ENCODE measurements at places on chromosomes 5 and 9. TPM values are rescaled to one million over a fixed set of nuclear protein-coding genes. Genes with fewer than 3 reads are reported as not detected.
A peak's percentile ranks its signal among the peaks of the same experiment; 100 is the strongest.

- peaks cover 18% of the 10 kb centered on the region for H3K4me1 ChIP-seq
- H3K27ac ChIP-seq: no peak overlapping the region
- DNase-seq: no peak
- H3K4me3 ChIP-seq: peak overlapping the region; percentile 31
- no peaks in the 10 kb centered on the region for H3K36me3 ChIP-seq
Measured at GRCh38 chr5:32027717-32028458, 146.2 kb downstream of the GOLPH3 start.

GRCh38 chr5:150189728-150190502 is at the start of gene SLC6A7:
Gene SLC6A7, plus strand, starts transcription at chr5:150190062. Its CDS starts 266 bp downstream, at chr5:150190328.
- peaks cover 73% of the 10 kb centered on the region for H3K27me3 ChIP-seq
- no peaks in the 10 kb centered on the region for H3K36me3 ChIP-seq
- peaks cover 4% of the 10 kb centered on the region for H3K4me1 ChIP-seq
- H3K4me3 ChIP-seq: peak within 1 kb of the TSS; percentile 36
- DNase-seq: no peak

Gene PDE6A
- not detected for total RNA-seq

- no peak overlapping the region for H3K4me3 ChIP-seq
- H3K4me1 ChIP-seq: no peaks in the 10 kb centered on the region
- H3K27me3 ChIP-seq: no peaks in the 10 kb centered on the region
- H3K36me3 ChIP-seq: peaks cover 68% of the 10 kb centered on the region
Measured at GRCh38 chr9:79707589-79707988, 135.8 kb downstream of the TLE4 start.

Gene PCDHGA7
- total RNA-seq: 0.31 TPM

DNA sequence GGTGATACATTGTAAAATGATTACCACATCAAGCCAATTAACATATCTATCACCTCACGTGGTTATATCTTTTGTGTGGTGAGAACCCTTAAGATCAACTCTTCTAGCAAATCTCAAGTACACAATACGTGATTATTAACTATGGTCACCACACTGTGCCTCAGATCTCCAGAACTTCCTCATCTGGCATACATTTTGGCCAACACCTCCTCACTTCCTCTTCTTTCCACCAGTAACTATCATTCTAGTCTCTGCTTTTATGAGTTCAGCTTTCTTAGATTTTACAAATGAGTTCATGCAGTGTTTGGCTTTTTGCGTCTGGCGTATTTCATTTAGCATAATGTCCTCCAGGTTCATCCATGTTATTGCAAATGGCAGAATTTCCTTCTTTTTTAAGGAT is 35.8 kb downstream of the PRKACG start:
- H3K4me3 ChIP-seq: no peak overlapping the region
- H3K27ac ChIP-seq: no peak overlapping the region
- no peak for DNase-seq
- H3K27me3 ChIP-seq: no peaks in the 10 kb centered on the region

DNA sequence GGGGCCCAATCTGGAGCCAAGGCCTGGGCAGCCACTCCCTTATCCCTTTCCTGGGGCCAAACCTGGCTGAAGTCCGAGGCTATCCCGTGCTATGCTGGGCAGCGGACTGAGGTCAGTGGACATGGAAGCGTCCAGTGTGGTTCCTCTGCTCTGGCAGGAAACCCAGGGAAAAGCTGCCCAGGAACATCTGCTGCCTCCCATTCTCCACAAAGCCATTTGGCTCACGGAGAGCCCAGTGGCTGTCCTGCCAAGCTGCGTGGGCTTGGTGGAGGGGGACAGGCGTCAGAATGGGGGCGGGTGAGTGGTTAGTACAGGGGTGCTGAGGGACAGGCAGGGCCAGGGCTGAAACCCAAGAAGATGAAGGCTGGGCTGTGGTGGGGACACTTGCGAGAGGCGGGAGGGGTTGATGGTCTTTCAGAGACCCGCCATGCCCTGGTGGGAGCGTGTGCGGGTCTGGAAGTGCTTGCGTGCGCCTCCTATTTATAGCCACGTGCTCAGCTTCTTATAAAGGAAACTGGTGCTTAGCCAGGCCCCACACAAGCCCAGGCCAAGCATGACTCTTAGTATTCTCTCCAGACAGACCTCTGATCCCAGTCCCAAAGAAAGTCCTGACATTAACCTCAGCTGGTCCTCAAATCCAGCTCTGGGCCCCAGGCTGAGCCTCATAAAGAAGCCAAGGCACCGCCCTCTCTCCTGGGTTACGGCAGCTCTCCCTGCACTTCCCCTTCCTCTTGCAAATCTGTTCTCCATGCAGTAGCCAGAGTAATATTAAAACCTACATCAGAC is 9.4 kb upstream of the SLC6A7 start:
- H3K27ac ChIP-seq: no peak overlapping the region
- no peak overlapping the region for H3K4me3 ChIP-seq
- peaks cover 16% of the 10 kb centered on the region for H3K4me1 ChIP-seq
- H3K36me3 ChIP-seq: no peaks in the 10 kb centered on the region
- DNase-seq: no peak

Gene SEMA4D
- total RNA-seq: 32.3 TPM

- no peak overlapping the region for H3K4me3 ChIP-seq
- peaks cover 27% of the 10 kb centered on the region for H3K4me1 ChIP-seq
- no peaks in the 10 kb centered on the region for H3K27me3 ChIP-seq
- no peak overlapping the region for H3K27ac ChIP-seq
- no peaks in the 10 kb centered on the region for H3K36me3 ChIP-seq
- no peak for DNase-seq
Measured at GRCh38 chr9:131982671-131983239, 96.9 kb downstream of the MED27 start.

Gene CCDC192
- total RNA-seq: 2.0 TPM

Gene AK1
- total RNA-seq: 59.8 TPM

DNA sequence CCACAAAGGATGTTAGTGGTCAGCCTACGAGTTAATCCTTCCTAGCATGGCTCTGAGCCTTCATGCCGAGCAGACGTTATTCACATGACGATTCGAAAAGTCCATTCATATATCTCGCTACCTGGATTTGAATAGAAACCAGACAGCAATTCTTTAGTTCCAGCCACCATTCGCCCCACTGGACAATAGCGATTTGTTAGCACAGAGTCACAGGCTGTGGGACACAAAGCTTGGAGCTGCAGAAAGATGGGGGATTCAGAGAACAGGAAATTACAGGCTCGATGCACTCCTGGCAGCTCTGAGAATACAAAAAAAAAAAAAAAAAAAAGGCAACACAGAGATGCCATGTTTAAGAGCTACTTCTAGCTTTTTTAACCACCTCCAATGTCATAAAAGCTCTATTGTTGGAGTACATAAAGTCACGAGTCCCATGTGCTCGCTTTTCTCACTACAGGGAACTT is 110.7 kb downstream of the NR6A1 start:
- H3K27ac ChIP-seq: peak overlapping the region; percentile 98
- DNase-seq: no peak
- peak overlapping the region; percentile 99 for H3K4me3 ChIP-seq
- peaks cover 38% of the 10 kb centered on the region for H3K4me1 ChIP-seq
- H3K27me3 ChIP-seq: no peaks in the 10 kb centered on the region
- H3K36me3 ChIP-seq: peaks cover 19% of the 10 kb centered on the region

Gene MGAT4B
- 211 TPM for total RNA-seq

Gene GOLM1
- total RNA-seq: 149 TPM

- no peak overlapping the region for H3K27ac ChIP-seq
- no peaks in the 10 kb centered on the region for H3K4me1 ChIP-seq
- no peaks in the 10 kb centered on the region for H3K27me3 ChIP-seq
- no peak overlapping the region for H3K4me3 ChIP-seq
- H3K36me3 ChIP-seq: no peaks in the 10 kb centered on the region
Measured at GRCh38 chr9:22863736-22864135, 417.1 kb downstream of the DMRTA1 start.

- no peak overlapping the region for H3K4me3 ChIP-seq
- peaks cover 12% of the 10 kb centered on the region for H3K27me3 ChIP-seq
- H3K36me3 ChIP-seq: no peaks in the 10 kb centered on the region
- H3K4me1 ChIP-seq: peaks cover 12% of the 10 kb centered on the region
Measured at GRCh38 chr5:68139611-68140441, 75.7 kb upstream of the PIK3R1 start.

DNA sequence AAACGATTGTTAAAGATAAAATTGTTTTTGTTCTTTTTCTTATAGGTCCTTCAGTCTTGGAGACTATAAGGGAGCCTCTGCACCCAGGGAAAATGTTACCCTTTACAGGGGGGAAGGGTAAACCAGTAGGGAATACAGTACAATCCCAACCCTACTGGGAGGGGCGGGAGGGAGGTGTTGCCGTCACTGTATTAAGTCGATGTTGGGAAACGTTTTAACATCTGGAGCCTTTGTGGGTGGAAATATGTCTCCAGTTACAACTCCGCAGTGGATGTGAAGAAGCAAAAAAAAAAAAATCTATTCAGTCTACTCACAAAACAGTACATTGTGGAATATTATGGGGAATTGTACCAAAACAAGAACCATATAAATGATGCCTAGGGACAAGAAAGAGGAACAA is 47.2 kb upstream of the FCHO2 start:
- peaks cover 32% of the 10 kb centered on the region for H3K36me3 ChIP-seq

DNA sequence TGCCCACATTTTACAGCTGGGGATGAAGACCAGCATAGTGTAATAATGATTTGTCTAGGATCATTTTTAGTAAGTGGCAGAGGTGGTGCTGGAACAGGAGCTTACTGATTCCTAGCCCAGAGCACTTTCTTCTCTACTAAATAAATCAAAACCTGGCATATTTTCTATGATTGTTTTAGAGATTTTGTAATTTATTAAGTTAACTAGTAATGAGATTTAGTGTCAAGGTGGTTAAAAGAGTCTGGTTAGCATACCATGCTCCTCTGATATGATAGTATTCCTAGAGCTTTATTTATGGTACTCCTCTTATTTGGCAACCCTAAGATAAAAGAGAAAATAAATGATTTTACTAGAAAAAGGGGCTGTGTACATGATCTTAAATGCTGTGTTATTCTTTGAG is 604.0 kb downstream of the ISL1 start:
- peaks cover 4% of the 10 kb centered on the region for H3K4me1 ChIP-seq
- no peaks in the 10 kb centered on the region for H3K36me3 ChIP-seq
- H3K4me3 ChIP-seq: no peak overlapping the region
- peaks cover 46% of the 10 kb centered on the region for H3K27me3 ChIP-seq
- no peak overlapping the region for H3K27ac ChIP-seq
